ENCODE measurements at places on chromosomes 4 and X. TPM values are rescaled to one million over a fixed set of nuclear protein-coding genes. Genes with fewer than 3 reads are reported as not detected.

- peak; percentile 20 for DNase-seq
Observed at GRCh38 chr4:2393353-2394270, 24.8 kb downstream of the ZFYVE28 start.

ACOT9 gene
- 55.7 TPM for total RNA-seq

MAGED4B gene
- total RNA-seq, result 150 TPM

DNA sequence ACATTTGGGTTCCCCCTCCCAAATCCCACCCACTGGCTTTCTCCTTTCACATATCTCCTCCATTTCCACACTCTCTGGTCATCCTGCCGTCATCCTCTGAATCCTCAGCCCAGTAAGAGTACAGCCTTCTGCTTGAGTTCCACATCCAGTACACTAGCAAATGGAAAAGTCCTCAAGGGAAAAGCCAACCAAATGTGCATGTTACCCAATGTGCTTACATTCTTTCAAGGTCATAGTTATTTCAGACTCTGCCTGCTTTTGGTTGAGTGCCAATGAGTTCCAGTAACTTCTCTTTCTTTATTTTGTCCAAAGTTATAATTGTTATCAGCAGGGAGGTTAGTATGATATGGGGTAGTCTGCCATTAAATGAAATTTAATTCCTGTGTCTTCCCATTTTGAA is 78.1 kb downstream of the SRPX start:
- DNase-seq, result peak; percentile 47

CENPI gene
- total RNA-seq, result 5.0 TPM

DNA sequence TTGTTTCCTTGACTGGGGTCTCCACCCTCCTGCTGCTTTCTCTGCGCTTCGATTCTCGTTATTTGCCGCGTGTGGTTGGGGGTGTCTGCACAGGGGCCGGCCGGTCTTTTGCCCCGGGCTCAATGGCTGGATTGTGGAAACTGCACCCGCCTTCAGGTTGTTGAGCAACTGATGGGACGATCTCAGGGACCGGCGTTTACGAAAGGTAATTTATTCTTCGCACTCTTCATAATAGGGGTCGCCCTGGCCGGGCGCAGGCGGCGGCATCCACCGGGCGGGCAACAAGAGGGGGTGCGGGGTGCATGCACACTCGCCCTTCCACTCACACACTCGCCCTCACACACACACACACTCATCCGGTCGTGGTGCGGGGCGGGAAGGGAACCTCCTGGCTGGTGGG is 1.4 kb downstream of the ADGRL3 start:
- no peak for DNase-seq

- no peak for DNase-seq
Observed at GRCh38 chr4:159341522-159341921, 238.6 kb downstream of the RAPGEF2 start.

GRCh38 chr4:107319386-107319785 is 283.3 kb upstream of the DKK2 start:
- DNase-seq, result no peak

GRCh38 chrX:12390301-12390700 is 252.0 kb downstream of the FRMPD4 start:
- no peak for DNase-seq
